MV-4-11 (cell line): ENCODE measurements at places on chromosomes 7 and 10.

GRCh38 chr7:97499204-97499603, 232.7 kb upstream of the TAC1 start:
- peak; percentile 6 for DNase-seq

DNA sequence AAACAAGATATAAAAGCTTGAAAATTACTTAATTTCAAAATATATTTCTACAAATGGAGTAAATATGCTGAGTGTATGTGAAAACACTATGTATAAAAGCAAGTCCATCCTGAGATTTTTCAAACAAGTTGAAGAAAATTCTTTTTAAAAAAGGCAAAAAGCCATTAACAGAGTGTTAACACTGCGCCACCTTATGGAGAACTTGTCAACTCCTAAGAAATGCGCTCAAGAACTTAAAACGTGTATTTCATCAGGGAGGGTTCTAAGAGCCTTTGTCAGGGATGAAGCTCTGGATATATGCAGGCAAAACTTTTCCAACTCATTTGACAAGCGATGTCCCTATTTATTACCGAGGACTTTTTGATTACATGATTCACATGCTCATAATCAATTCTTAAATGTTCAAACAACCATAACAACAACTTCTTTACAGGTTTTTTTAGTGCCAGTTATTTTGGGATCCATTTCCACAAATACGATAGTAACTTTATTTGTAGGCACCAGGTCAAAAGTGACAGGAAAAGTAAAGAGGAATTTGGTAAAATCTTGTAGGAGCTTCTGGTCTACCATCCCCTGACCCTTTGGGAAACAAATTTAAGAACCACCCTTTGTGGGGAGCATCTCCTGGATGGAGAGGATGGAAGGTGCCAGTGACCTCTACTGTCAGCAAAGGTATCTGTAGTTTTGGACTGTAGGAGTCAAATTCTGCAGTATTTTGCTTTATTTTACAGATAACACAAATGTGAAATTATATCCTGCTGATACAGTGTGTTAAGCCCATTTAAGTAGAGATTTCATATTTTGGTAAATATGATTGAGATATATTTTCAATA, 23.2 kb downstream of the CALCR start:
- peak; percentile 28 for DNase-seq

DNA sequence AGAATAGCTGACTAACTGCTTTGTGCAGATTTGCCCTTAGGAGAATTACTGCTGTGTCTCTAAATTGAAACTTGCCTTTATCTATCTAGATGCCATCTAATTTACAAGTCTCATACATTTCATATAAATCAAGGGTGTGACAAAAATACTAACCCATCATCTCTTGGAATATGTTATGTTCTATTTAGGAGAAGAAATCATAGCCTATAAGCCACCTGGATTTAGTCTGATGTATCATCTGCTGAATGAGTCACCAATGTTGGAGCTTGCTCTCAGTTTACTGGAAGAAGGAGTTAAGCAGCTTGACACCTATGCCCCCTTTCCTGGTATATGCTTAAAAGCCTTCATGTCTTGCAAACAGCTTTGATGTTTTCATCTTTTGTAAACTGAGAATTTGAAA, 43.5 kb downstream of the NUP205 start:
- DNase-seq: no peak

DNA sequence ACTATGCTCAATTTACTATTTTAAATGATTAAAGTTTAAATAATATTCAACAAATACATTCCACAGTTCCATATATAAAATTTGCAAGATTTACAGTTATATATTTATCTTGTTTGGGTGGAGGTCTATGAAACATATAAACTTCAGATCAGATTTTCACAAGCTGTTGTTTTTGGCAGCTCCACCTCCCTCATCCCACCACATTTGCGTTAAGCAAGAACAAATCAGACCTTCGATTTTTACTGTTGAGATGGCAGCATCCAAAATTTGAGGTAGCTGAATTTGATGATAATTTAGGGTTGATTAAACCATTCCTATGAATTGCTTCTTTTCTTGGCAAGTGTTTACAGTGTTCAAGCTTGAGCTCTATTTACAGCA, 986.4 kb downstream of the REEP3 start:
- no peak for DNase-seq

DNA sequence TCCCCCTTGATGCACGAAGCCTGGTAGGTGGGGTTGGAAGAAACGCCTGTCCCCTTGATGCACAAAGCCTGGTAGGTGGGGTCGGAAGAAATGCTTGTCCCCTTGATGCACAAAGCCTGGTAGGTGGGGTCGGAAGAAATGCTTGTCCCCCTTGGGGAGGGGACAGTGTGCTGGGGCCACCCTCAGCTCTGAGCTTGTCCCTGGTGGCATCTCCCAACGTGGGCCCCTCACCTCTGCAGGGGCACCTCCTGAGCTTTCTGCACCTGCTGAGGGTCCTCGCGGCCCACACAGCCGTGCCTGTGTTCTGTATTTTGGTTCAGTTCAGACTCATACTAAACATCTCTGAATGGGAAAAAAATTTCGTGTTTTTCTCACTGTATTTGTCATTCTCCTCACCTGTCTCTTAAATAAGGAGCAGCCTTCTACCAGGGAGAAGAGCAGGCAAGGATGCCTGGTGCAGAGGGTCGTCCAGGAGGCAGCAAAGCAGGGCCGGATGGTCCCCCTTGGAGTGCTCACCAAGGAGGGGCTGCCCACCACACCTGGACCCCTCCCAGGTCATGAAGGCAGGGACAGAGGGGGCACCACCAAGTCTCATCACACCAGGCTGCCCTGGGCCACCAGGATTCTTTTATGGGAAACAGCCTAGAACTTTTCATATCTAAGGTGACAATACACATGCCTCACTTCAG, 24.7 kb downstream of the VIPR2 start:
- no peak for DNase-seq

GRCh38 chr7:139646566-139646965, 123.1 kb downstream of the CLEC2L start:
- no peak for DNase-seq
